ENCODE measurements at places on chromosomes 5 and 9.

- DNase-seq: no peak
Observed at GRCh38 chr5:123807177-123807945, 295.4 kb downstream of the CSNK1G3 start.

DNA sequence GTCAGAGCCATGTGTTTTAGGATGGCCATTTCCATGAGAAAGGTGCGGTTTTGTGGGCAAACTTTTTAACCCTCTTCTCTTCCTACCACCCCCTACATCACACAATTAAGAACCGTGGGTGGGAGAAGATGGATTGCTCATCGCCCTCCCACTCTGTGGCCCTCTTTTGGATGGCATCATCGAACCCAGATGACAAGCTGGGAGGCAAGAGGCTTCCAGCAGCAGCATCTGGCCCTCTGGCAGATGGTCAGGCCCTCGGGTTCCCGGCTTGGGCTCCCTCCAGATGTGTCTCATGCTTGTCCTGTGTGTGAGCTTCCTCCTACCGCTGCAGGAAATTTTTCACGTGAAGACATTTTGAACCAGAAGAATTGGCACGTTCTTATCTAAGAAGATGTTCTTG lies 199.9 kb downstream of the EBF1 start:
- no peak for DNase-seq

- no peak for DNase-seq
Observed at GRCh38 chr5:141100243-141100805, at the start of gene PCDHB3. Gene PCDHB3 (plus strand): TSS chr5:141100473. CDS start chr5:141100650, 177 bp downstream.

DNA sequence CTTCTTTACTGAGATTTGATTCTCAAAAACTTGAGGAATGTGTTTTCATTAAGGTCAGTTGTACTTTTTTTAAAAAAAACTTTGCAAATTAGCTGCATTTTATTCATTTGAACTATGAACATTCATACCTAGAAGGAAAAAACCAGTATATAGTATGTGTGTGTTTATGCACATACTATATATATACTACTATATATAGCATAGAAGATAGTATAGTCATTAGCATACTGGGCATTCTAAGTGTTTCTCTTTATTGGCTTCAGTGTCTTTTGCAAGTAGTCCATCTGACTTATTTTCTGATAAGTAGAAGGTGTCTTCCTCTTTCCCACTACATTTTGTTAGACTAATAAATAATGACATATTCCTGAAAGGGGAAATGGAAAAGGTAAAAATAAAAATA lies 33.0 kb downstream of the ELOVL7 start:
- no peak for DNase-seq

DNA sequence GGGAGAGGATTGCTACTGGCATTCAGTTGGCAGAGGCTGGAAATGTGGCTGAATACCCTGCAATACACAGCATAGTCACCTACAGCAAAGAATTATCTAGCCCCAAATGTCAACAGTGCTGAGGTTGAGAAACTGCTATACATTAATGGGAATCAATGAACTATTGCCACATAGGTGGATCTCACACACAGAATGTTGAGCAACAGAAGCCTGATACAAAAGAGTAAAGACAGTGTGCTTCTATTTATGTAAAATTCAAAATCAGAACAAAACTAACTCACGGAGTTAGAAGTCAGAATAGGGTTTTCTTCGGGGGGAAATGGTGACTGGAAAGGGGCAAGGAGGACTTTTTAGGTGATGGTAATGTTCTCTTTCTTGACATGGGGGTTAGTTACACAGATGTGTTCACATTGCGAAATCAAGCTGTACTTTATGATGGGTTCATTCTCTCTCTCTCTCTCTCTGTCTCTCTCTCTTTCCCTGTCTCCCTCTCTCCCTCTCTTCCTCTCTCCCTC lies 45.7 kb upstream of the PANK3 start:
- no peak for DNase-seq

DNA sequence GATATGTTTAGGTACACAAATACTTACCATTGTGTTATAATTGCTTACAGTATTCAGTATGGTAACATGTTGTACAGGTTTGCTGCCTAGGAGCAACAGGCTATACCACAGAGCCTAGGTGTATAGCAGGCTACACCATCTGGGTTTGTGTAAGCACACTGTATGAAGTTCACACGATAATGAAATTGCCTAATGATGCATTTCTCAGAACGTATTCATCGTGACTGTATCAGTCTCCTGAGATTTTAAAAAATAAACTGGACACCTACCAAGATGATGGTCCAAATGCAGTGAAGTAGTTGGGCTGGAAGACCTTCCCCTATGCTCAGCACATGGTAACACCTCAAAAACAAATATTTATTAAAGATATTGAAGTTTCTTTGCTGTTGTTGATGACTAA lies 103.3 kb upstream of the NFIB start:
- DNase-seq: no peak

DNA sequence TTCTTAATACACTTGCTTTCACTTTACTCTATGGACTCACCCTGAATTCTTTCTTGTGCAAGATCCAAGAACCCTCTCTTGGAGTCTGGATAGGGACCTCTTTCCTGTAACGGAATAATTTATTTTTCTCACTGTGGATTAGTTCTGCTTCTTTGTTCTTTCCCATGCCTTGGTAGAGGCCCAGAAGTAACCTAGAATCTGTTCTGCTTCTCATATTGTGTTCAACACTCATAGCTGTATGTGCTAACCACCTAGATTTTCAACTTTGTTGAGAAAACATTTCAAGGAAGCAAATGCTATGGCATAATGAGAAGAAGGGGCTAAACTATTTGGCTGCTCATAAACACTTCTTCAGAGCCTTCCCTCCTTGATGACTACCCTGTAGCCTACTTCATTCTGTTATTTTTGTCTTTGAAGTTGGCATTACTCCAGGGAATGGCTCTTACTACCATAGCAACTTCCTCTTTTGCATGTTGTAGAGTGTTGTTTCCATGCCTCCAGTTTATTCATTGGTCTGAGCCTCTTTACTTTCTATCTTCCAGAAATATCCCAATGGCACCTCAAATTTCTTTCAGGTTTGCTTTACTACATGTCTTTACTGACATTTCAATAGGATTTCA lies 74.3 kb downstream of the KIAA0825 start:
- no peak for DNase-seq

GRCh38 chr9:89969881-89970639 lies 365.2 kb downstream of the GADD45G start:
- DNase-seq: no peak

DNA sequence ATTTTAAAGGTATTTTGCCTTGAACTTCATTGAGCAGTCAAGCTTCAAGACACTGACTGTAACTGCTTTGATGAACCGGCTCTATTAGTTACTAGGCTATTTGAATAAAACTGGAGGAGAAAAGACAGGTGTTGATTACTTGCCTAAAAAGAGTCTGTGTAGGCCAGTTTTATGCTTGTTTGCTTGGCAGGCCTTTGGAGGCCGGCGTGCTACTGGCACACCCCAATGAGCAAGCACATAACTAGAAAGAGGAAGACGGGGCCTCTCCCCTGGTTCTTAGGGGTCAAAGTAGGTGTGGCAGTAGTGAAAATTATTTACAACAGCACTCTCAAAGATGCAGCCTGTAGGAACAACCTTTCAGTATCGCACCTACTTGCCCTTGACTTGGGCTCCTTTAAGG lies 2.1 kb upstream of the ZFR start:
- DNase-seq: no peak

GRCh38 chr5:33523208-33523771 lies 82.5 kb downstream of the TARS1 start:
- DNase-seq: no peak

GRCh38 chr5:67289763-67290521 lies 93.3 kb upstream of the CD180 start:
- no peak for DNase-seq

GRCh38 chr5:179153341-179153901 lies 93.2 kb downstream of the ZNF354C start:
- no peak for DNase-seq

DNA sequence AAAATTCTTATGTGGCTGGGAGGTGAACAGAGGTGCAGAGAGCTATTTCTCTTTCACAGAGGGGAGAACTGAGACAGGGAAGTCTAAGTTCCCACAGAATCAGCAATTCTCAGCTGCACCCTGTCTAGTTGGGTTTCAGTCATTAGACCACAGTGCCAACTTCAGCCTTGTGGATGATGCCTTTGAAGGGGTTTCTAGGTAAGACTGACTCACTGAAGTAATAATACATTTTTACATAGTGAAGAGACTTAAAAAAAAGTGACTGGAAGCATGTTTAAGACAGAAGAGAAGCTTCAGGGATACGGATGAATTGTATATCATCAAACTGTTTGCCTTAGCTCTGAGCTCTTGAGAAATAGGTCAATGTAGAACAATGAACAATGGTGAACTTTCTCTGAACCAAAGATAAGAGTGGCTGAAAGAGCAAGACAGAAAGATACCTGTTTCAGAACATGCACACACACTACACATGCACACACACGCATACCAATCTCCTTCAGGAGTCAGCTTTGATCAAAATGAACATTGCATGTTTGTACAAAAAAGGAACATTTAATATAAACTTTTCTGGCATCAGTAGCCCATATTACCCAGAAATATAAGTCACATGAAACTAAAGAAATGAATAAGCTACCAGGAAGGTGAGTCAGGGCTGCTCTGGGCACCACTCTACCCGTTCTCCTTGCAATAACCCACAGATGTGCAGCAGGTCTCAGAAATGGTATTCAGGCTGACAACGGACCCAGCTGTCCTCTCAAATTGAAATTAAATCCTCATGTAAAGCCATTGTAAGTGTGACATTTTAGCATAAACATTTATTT lies 12.6 kb upstream of the FYB1 start:
- no peak for DNase-seq

GRCh38 chr5:5711112-5711511 lies 288.6 kb downstream of the ICE1 start:
- no peak for DNase-seq

GRCh38 chr5:61330845-61331406 lies 1.1 kb upstream of the ZSWIM6 start:
- peak; percentile 63 for DNase-seq

DNA sequence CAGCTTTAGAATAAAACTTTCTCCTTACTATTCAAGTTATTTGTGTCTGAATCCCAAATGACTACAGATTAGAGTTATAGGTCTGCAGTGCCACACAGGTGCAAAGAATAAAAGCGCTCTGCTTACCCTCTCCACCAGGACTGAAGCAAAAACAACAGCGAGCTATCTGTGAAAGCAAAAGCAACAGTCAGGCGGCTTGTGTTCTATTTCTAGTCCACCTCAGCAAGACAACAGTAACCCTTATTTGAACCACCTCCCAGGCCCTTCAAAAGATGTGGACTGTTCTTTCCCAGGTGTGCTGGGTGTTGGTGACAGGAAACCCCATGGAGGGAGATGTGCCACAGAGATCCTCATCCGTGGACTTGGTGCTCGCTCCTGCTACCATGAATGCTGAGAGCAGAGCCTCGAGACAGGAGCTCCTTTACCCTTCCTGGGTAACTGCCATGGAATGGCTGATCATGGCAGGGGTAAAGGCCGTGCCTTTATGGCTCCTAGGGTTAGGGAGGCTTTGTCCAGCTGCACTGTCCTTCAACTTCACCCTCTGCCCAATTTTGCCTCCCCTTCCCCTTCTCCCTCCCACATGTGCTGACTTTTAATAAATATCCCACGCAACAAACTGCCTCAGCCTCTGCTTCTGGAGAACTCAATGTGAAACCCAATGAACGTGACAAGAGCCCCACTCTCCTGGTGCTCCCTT lies 108.6 kb downstream of the SERINC5 start:
- no peak for DNase-seq

DNA sequence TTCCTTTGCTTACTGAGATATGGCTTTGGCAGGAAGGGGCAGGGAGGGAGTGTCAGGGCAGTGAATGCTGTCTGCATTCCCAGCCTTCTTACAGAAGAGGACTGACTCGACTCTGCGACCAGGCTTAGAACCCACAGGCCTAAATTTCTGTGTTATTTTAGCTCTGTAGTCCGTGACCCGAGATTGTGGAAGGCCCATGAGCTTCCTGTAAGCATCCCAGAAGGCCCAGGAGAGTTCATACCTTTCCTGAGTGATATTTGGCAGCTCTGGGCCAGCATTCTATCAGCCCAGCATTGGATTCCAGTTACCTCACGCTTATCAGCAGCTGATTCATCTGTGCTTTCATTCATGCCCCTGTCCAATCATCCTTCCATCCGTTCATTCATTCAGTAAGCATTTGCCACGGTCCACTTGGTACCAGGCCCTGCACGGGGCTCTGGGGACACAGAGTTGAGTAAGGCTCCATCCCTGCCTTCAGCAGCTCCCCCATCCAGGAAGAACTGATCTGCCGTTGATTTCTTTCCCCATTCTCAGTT lies 28.2 kb upstream of the RPL26L1 start:
- no peak for DNase-seq

GRCh38 chr5:134491841-134492442 lies 33.5 kb upstream of the JADE2 start:
- no peak for DNase-seq

DNA sequence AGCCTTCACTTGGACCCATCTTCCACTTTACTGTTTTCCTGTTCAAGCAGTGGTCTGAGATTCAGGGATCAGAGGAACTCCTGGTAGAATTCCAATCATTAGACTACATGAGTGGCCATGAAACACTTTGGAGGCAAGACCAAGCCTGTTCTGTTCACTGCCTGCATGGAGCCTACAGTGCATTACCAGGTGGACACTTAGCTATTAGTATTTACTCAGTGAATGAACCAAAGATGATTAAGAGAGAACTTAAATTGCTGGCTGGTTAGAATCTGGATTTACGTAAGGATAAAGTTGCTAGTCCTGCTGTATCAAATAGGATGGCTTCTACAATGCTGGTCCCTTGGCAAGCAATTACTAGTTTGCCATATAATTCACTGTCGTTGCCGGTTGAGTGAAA lies 245.5 kb downstream of the ARRDC3 start:
- no peak for DNase-seq

GRCh38 chr9:91978740-91979414 lies 28.8 kb upstream of the ROR2 start:
- DNase-seq: no peak

DNA sequence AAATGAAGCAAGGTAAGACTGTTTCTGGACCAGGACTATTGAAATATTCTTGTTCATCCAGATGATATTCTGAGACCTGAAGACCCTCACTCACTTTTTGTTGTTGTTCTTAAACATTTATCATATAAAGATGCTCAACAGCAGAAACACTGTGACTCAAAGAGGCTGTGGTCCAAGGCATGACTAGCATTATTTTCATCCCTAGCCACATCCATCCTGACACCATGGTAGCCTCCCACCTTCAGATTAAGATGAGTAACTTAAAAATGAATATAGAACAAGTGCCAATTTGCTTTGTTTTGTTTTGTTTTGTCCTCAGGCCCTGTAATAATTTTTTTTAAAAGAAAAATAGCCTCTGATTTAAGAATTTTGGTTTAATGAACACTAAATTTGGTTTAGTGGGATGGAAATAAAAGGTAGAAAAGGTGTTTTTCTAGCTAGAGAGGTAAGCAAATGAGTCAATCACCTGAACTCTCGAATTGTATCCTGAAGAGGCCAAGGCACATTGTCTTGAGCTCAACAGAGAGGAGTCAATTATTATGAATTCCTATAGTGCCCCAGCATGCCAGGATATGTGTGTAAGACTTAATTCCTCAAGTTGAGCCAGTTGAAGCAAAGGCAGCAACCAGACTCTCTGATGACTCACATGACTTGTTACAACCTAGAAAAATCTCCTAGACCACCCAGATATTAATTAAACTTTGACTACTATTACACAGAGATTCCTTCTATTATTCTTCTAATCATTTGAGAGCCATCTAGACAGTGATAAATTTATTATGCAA lies 380.1 kb upstream of the TUSC1 start:
- DNase-seq: no peak

All from activated CD8-positive, alpha-beta memory T cell treated with anti-CD3 and anti-CD28 coated beads for 1 hour (primary cell).